ENCODE measurements at places on chromosomes 12 and 14. TPM values are rescaled to one million over a fixed set of nuclear protein-coding genes. Genes with fewer than 3 reads are reported as not detected.

DNA sequence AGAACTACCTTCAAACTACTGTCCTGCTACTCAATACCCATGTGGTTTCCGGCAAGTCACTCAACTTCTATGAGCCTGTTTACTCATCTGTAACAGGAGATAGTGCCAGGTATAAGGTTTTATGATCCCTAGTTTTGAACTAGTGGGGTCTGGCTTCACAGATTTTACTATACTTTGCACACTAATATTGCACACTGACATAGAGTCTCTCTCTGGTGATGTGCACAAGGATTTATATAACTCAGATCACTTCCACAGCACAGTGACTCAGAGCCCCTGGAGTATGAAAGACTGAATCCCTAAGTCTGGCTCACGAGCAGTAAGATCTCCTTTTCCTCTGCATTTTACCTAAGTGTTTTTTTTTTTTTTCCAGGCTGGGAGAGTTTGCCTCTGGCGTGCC, 69.7 kb upstream of the SLC38A2 start:
- DNase-seq, result peak; percentile 79

- no peak for DNase-seq
Observed at GRCh38 chr12:94140556-94140955, 7.8 kb upstream of the PLXNC1 start.

GRCh38 chr14:102164241-102164641, 24.5 kb downstream of the WDR20 start:
- peak; percentile 45 for DNase-seq

The CCDC184 gene
- not detected for total RNA-seq

DNA sequence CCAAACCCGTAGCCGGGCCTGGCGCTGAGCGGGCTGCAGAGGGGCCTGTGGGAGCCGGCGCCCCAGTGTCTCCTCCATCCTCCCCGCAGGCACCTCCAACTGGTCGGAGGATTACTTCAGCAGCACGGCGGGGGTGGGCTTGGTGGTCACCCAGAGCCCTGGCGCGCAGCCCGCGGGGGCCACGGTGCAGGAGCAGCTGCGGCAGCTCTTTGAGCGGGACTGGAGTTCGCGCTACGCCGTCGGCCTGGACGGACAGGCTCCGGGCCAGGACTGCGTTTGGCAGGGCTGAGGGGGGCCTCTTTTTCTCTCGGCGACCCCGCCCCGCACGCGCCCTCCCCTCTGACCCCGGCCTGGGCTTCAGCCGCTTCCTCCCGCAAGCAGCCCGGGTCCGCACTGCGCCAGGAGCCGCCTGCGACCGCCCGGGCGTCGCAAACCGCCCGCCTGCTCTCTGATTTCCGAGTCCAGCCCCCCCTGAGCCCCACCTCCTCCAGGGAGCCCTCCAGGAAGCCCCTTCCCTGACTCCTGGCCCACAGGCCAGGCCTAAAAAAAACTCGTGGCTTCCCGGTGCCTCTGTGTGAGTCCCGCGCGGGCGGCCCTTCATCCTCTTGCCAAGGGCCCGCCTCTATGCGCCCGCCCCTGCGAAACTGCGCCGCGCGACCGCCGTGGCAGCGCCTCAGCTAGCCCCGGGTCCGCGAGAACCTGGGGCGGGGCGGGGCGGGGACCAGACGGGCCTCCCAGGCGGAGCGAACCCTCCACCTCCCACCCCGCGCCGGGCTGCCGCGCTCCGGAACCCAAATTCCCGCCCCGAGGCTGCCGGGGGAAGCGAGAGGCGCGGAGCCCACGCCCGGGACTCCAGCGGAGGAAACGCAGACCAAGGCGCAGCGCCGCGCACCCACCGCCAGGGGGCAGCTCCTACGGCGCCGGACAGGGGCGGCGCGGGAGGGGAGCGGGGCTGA, 8.3 kb downstream of the PLD4 start:
- peak; percentile 69 for DNase-seq

The KLRG1 gene
- total RNA-seq, result not detected

The SLC25A47 gene
- total RNA-seq, result not detected

GRCh38 chr12:112261559-112261958, 120.7 kb downstream of the HECTD4 start:
- DNase-seq, result peak; percentile 14

DNA sequence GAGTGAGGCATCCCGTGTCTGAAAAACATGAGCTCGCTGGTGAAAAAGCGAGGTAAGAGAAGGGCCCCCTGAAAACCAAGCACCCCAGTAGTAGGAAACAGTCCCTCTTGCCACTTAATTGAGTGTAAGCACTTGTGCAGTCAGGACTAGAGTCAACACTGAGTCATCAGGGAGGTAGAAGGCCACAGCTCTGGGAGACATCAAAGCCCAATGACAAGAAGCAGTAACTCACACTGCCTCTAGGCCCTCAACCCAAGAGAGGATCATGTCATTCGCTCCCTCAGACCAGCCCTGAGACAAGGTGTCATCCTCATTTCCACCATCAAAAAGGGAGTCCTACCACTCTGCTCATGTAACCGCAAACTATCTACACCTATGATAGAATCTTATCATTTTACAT, 17.8 kb downstream of the POMT2 start:
- DNase-seq, result peak; percentile 89

DNA sequence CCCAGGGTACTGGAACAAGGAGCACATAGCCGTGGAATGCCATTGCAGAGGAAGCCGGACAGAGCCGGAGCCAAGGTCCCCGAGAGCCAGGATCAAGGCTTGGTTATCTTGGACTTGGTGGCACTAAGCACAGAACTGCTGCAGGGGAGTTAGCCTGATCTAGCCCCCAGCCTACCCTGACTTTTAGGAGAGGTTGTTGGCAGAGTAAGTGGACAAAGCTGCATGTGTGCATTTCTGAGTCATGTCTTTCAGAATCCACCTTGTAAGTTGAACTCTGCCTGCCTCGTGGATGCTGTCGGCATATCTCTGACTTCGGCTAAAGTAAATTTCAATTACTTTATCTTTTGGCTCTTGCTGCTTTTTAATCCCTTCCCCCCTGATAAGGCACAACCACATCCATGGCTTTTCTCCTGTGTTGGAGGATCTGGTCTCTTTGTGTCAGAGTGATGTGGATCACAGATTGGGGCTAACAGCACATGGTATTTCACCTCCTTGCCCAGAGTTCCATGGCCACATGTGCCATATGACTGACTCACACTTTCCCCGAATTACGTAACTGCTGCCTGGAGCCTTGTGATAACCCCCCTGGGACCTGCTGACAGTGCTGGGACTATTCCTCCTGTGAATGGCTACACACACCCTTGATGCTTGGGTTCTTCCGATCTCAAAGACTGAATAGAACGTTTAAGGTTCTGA, 240.3 kb downstream of the EMP1 start:
- DNase-seq, result peak; percentile 56

The PIANP gene
- 0.12 TPM for total RNA-seq

DNA sequence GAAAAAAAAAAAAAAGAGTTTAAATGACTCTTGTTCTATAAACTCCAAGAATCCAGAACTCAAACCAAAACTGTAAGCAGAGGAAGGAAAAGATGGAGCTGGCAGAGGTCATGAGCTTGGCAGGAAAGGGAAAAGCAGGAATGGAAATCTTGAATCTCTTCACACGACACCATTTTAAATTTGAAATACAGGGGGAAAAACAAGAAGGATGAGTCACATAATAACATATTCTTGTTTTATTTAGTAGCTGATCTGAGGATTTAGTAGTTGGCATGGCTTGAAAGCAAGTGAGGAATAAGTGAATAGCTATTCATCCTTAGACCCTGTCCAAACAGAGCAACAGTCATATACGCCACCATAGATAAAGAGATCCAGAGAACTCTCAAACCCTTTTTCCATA, 35.0 kb downstream of the EPS8 start:
- DNase-seq, result peak; percentile 68

GRCh38 chr12:65497660-65498059, 219.2 kb downstream of the MSRB3 start:
- DNase-seq, result no peak

- no peak for DNase-seq
Observed at GRCh38 chr14:87305345-87305744, 687.6 kb downstream of the GALC start.

- DNase-seq, result peak; percentile 1
Observed at GRCh38 chr12:26564391-26564790, 268.6 kb downstream of the ITPR2 start.

DNA sequence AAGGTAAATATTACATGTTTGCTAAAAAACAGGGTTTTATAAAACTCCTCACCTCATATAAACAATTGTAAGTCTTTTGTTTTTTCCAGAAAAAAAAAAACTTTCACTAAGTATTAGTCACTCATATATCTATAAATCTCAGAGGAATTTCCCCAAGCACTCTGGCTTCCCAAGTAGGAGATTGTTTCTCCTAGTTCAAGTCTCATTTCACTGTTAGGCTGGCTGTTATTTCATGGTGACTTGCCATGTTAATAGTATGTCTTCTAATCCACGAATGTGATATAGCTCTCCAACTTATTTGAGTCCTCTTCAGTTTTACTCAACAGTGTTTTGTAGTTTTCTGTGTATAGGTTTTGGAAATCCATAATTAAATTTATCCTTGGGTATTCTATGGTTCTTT, 61.6 kb downstream of the CAPZA3 start:
- DNase-seq, result peak; percentile 32

DNA sequence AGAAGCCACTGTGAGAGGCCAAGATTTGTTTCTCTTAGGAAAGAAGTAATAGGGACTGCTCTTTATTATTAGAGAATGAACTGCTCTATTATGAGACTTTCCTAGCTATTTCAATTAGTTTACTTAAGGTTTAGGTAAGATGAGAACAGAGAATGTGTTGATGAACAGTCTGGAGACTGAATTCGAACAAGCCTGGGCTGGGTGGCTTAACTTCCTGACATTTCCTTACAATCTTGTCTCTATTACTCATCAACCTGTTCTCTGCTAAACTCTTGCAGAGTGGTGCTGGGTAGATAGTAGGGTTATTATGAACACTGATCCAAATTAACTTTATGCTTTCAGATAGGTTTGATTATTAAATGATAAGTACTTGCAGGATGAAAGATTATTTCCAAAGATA, 31.2 kb downstream of the SLC15A5 start:
- DNase-seq, result no peak

DNA sequence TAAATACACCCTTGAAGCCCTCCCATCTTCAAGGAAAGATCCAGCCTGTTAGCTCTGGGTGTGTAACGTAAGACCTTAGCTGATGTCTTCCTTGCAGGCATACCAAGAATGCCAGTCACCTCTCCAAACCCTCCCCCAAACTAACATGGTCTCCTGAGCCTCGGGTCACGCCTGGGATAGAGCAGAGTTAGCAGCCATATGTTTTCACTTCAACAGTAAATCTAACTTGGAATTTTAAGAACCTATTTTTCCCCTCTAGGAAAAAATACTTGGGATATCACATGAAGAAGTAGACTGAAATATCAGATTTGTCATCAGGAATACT, 27.9 kb downstream of the BCL2L14 start:
- DNase-seq, result no peak

The ASIC1 gene
- total RNA-seq, result 4.2 TPM

DNA sequence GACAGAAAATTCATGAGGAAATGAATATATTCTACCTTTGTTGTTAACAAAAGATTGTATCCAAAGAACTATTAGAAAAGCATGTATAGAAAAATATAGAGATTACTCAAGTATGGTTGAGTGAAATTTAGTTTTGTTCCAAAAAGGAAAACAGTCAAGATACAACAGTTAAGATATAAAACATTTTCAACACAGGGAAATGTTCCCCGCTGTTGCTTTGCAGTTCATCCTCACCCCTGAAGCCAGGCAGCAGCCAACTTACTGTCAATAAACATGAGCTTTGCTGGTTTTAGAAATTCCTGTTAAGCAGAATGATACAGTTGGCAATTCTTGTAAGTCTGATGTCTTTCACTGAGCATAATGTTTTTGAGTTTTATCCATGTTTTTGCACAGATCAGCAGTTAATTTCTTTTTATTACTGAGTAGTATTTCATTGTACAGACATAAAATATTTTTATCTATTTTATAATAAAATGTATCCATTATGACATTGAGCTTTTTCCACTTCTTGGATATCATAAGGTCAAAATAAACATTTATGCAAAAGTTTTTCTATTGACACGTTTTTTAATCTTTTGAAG, 1.2 kb upstream of the CLEC2B start:
- DNase-seq, result peak; percentile 33

DNA sequence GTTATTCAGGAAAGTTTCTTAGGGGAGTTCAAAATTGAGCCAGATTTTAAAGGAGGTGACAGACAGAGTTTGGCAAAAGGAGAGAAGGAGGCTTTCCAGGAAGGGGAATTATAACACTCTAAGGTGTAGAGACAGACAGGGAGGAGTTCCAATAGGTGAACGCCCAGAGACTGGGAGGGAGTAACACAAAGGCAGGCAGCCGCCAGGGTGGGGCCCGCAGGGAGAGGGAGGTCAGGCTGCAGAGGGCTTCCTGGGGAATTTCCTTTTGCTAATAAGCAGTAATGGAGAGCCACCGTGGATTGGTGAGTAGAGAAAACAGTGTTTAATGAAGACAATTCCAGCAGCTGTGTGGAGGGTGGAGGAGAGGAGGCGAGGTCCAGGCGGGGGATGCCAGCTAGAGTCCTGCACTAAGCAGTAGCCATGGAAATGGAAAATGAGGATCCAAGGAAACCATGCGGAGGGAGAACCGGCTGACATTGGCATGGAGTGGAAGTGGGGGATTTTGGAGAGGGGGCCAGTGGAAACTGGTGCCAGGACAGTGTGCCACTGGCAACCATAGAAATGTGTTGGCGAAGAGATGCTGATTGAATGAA, 22.2 kb downstream of the GRIN2B start:
- no peak for DNase-seq

The TTC9 gene
- total RNA-seq, result 1.3 TPM

DNA sequence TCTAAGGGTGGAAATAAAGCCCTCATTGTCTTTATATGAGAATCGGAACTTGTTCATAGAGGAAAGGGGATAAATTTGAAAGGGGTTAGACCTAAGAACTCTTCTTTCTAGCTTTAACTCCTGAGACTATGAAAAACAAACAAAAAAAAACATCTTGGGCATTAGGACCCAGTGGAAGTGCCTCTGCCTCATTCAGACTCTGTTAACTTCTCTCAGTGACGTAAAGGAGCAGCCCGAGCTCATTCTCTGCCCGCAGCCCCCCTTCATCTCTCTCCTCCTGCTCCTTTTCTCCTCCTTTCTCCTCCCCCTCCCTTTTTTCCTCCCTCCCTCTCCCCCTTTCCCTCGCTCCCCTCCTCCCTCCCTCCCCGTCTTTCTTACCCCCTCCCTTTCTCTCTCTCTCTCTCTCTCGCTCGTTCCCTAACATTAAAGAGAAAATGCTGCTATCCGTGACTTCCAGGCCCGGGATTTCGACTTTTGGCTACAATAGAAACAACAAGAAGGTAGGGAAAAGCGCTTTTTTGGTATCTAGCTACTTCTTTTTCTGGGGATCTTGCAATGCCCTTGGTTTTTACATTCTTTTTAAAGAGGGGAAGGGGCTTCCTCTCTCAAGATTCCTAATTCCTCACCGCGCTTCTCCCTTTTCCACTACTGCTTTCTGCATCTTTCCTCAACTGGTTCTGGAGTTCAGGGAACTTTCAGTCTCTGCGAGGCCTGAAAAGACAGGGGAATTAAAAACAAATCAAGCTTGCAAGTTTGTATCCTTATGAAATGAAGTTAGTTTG, at the start of gene RBMS2:
RBMS2 (plus strand) TSS at position 231 of the 782 bp plus-strand sequence; CDS start at position 435, 204 bp downstream.
- peak; percentile 91 for DNase-seq

DNA sequence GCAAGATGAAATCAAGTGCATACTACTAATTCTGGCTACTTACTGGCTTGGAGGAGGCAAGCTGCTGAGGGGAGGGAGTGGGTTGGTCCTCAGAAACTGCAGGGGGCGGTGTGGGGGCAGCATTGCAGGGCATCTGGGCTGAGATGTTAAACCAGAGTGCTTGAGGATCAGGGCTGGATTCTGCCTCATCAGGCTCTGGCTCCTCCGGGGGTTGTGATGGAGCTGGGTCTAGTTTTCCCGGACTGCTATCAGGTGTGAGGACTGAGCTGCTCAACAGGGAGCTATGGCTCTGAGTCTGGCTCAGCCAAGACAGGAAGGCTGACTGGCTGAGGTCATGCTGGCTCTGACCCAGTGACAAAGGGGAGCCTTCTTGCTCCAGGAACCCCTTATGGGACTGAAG, 28.6 kb downstream of the BAZ2A start:
- DNase-seq, result no peak
